ENCODE measurements at places on chromosomes 12 and 14. TPM values are rescaled to one million over a fixed set of nuclear protein-coding genes. Genes with fewer than 3 reads are reported as not detected.

GALNT8 gene
- total RNA-seq: 5.5 TPM

TEX52 gene
- total RNA-seq: not detected

PHLDA1 gene
- total RNA-seq: 15.3 TPM

AMHR2 gene
- not detected for total RNA-seq

SLC10A1 gene
- total RNA-seq: not detected
